ENCODE measurements at places on chromosomes 5 and 9.

GRCh38 chr5:144950996-144951395 lies 780.3 kb downstream of the KCTD16 start:
- DNase-seq = no peak

DNA sequence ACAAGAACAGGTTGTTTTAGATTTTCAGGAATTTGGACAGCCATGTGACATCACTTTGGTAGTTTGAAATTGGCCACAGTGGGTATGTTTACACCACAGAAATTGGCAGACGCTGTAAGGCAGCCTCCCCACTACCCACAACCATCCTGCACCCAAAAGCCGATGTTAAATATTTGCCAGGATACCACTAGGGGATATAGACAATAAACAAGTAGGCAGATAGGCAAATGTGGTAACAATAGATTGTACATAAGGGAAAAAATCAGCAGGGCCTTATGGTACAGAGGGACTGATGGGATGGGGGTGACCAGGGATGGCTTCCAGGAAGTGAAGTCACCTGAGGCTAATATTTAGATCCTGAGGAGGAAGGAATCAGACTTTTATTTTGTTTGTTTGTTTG lies 31.1 kb upstream of the DUSP1 start:
- no peak for DNase-seq

DNA sequence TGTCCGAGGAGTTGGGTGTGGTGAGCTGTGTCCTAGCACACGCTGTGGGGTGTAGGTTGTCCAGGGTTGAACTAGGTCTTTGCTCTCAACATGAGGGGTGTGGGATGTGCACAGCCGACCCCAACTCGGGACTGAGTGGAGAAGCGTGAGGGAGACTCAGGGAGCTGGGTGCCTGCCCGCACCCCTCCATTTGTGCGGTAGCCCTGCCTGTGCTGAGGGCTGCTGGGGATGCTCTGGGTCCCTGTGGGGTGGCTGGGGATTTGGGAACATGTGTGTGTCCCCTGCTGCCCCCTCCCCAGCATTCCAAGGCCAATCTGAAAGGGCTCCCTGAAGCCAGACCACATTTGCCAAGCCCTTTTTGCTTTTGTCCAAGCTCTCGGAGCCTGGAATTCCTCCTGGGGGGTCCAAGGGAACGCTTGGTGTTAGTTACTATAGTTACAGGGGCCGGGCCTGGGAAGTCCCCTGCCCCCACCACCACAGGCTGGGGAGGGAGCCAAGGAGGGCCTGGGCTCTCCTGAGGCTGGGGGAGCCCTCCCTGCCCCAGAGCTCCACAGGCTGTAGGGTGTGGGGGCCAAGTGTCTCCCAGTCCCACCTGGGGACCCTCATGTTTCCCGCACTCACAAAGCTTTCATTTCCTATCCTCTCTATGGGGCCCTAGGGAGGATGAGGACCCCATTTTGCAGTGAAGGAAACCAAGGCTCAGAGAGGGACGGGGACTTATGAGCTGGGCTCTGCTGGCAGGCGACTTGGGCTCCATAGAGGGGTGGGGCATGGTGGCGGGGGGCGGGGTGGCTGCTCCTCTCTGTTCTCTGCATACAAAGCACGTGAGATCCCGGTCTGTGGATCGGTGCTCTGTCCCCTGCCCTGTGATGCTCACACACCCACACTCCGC lies 1.1 kb downstream of the CRB2 start:
- DNase-seq = no peak

DNA sequence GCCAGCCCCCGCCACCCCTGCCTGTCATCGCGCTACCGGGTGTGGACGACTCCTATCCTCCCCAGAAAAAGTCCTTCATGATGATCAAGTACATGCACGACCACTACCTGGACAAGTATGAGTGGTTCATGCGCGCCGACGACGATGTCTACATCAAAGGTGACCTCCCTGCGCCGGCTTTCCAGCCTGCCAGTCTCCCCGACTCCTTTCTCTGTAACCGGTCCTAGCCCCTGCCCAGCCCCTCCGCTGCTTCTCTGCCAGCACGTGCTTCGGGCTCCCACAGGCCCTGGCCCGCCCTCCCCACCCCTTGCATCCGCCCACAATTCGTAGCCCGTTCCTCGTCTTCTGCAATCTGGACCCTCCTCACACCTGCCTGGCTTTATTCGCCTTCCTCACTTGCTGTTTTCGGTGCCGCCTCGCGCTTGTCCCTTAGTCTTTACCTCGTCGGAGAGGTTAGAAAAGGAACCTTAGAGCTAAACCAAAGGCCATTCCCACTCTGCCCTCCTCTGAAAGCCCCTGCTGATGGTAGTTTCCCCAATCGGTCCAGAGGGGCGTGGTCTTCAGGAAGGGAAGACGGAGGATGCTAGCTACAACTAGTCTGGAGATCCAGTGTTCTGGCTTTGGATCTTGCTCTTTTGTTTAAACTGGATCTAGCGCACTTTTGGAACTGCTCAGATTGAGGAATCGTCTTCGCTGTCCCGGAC lies 1.4 kb downstream of the CHSY3 start:
- no peak for DNase-seq

DNA sequence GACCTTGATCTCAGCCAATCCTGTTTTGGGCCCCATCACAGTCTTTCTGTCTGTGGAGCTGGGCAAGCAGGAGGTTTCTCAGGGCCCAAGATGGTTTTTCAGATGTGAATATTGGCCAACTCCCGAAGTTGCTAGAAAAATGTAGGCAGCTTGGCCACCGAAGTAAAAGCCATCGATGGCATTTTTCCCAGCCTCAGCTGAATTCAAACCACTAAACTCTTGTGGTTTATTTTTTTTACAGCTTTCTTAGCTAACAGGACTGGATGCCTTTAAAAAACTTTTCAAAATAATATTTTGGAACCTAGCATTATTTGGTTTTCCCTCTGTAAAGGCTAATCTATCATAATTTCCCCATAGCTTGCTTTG lies 102.5 kb upstream of the ERCC6L2 start:
- DNase-seq = no peak

GRCh38 chr5:59416451-59416850 lies 477.1 kb downstream of the PDE4D start:
- DNase-seq = no peak

DNA sequence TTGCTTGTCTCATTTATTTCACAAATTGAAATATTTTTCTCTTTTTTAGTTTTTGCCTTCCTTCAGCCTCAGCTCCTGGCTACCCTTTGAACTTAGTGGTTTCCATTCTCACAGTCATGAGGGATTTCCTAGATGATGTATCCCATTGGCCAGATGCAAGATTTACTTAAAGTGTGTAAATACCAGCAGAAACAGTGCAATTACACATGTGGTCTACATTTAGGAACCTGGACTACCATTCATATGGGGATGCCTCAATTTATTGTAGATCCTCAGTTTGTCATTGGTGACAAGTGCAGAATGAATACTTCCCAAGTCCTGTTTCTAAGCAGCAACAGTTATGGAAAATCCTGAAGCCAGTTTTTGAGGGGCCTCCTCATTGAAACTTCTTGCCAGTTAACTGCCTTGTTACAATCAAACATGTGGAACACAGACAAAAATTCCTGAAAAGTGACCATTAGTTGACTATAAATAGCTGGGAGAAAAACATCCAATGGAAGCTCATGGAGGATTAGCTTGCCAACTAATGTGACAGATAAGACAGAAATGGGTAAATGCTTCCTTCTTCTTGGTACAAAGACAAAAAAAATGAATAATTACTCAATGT lies 113.6 kb upstream of the FER start:
- no peak for DNase-seq

GRCh38 chr9:87675906-87676515 lies 49.9 kb upstream of the CTSL start:
- no peak for DNase-seq

DNA sequence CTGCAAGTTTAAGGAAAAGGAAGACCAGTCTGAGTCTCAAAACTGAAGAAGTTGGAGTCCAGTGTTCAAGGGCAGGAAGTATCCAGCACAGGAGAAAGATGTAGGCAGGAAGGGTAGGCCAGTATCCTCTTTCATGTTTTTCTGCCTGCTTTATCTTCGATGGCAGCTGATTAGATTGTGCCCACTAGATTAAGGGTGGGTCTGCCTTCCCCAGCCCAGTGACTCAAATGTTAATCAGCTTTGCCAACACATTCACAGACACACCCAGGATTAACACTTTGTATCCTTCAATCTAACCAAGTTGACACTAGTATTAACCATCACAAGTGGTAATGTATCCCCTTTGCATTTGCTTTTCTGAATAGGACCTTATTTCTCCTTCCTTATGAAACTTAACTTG lies 535.9 kb upstream of the FTMT start:
- no peak for DNase-seq

- DNase-seq = no peak
Observed at GRCh38 chr5:66538126-66538525, 58.1 kb upstream of the MAST4 start.

DNA sequence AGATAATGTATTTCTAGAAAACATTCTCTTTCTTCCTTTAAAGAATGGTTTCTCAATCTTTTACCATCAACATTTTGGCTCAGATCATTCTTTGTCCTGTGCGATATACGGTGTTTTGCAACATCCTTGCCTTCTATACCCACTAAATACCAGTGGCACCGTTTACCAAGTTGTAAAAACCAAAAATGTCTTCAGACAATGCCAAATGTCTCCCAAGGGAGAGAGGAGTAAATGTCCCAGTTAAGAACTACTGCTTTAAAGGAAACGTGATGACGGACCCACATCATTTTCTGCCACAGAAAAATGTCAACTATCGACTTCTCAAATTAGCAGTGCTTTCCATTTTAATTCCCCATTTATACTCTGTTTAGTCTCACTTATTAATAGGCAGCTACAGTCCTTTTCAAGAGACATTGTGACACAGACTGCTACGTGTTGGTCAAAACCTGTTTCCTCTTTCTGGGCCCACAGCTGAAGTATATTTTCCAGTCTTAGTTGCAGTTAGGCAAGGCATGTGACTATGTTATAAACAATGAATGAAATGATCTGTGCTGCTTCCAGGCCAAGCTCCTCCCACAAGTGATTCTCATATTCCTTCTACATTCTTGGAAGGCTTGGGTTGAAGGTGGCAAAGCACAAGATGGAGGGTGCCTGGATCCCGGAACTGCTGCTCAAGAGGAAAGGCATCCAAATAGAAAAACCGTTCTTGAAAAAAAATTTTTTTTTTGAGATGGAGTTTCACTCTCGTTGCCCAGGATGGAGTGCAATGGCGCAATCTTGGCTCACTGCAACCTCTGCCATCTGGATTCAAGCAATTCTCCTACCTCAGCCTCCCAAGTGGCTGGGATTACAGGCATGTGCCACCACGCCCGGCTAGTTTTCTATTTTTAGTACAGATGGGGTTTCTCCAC lies 8.8 kb downstream of the PRXL2C start:
- DNase-seq = no peak

- no peak for DNase-seq
Observed at GRCh38 chr5:41087461-41087860, 16.3 kb upstream of the MROH2B start.

- DNase-seq = no peak
Observed at GRCh38 chr9:68574150-68574549, 33.5 kb upstream of the TMEM252 start.

DNA sequence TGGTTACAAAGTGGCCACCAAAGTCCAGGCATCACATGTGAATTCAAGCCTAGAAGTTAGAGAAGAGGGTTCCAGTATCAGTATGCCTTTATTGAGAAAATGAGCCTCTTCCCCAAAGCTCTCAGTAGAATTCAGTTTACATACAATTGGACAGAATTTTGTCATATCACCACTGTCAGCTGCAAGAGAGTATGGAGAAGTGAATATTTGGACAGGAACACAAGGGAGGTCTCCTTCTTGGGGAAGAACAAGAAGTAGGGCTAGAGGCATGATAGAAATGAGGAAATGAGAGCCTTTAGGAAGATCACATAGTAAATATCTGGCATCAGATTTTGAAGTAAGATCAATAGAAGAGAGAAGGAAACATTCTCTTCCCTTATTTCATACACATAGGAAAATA lies 27.8 kb upstream of the VLDLR start:
- no peak for DNase-seq

DNA sequence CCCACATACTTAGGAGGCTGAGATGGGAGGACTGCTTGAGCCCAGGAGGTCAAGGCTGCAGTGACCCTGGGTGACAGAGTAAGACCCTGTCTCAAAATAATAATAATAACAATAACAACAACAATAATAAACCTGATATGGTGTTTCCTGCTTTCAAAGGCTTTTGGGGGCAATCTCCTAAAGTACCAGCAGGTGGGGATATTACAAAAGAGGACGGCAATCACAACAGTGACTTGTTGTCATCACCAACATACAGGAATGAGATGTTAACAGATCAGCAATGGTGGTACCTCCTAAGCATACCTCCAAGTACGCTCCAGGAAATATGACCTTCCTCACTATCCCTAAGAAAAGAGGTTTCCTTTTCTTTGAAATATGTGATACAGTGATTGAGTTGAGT lies 91.1 kb upstream of the RNF180 start:
- no peak for DNase-seq

DNA sequence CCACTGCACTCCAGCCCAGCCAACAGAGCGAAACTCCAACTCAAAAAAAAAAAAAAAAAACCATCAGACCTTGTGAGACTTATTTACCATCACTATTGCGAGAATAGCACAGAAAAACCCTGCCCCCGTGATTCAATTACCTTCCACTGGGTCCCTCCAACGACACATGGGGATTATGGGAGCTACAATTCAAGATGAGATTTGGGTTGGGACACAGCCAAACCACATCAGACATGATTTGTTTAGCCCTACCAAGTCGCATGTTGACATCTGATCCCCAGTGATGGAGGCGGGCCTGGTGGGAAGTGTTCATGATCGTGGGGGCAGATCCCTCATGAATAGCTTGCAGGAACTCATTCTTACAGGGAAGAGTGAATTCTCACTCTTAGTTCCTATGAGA lies 26.6 kb downstream of the MYO10 start:
- DNase-seq = no peak

DNA sequence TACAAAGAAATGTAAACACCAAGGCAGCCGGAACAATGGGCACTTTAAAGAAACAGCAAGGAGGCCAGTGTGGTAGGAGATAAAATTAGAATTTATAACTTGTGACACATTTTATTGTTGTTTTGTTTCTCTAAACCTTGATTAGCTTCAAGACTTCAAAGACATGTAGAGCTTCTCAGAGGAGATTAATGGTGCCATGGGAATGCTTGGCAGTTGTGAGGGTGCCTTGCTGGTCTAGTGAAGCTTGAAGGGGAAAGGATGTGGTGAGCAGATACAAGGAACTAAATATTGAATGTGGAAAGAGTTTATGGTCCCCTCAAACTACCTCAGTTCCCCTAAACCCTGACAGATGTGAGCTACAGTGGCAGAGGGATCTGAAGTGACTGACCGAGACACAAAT lies 322.4 kb upstream of the ADAMTS16 start:
- DNase-seq = no peak

GRCh38 chr5:142771666-142772065 lies 1.5 kb downstream of the ARHGAP26 start:
- DNase-seq = no peak

- DNase-seq = no peak
Observed at GRCh38 chr5:93209476-93209875, 371.5 kb downstream of the NR2F1-AS1 start.
